ENCODE measurements at places on chromosomes 4 and X.

GRCh38 chrX:153474718-153475117 lies 4.3 kb upstream of the HAUS7 start:
- DNase-seq, result peak; percentile 88

DNA sequence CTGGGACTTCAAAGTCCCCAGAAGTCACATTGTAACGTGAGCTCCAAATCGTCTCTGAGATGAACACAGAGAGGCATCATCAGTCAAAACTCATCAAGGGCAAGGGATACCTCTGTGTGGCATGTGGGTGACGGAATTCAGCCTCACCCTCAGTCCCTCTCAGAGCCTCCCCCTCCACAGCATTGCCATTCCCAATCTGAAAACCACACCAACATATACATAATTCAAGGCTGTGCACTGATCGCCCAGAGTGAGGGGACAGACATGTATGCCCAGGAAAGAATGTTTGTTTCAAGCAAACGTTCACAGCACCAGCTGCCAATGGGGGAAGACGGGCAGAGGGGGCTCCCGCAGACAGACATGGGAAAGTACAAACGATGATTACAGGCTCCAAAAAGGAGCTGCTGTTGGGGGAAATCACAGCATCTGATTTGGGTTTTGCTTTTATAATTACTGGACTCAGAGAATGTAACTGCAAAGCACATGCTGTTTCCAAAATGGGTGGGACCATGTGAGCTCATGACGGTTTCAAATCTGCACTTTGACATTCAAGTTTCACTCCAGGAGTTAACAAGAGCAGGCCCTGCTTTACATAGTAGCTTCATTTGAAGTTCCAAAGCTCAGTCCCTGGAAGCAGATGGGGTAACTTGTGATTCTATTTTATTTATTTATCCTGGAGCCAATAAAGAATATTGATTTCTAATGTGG lies 88.3 kb downstream of the CLCN4 start:
- no peak for DNase-seq

DNA sequence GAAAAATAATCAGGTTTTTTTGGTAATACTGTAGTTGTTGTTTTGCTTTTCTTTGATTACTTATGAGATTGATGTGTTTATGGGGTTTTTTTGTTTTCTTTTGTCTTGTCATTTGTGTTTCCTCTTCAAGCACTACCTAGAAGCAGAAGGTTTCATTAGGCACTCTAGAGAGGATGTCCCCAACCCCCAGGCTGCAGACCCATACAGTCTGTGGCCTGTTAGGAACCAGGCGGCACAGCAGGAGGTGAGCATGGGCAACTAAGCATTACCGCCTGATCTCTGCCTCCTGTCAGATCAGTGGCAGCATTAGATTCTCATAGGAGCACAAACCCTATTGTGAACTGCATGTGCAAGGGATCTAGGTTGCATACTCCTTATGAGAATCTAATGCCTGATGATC lies 22.9 kb upstream of the NOCT start:
- DNase-seq, result no peak

- DNase-seq, result no peak
Measured at GRCh38 chrX:23334848-23335599, at the start of gene PTCHD1. TSS of gene PTCHD1 (plus strand) at chrX:23334849. CDS start at chrX:23334876, 27 bp downstream.

DNA sequence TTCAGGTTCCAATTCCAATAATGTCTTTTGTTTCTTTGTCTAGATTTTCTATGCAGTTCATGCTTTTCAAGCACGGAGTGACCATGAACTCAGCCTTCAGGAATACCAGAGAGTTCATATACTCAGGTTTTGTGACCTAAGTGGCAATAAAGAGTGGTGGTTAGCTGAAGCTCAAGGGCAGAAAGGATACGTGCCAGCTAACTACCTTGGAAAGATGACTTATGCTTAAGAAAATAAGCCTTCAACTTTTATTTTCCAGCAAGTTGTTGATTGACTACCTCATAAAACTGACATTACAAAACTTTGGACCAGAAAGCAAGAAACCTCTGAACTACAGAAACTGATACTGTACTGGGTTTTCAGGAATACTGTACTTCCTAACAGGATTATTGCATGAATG lies 30.8 kb downstream of the INTS12 start:
- no peak for DNase-seq

GRCh38 chr4:182604161-182604622 lies 313.0 kb downstream of the DCTD start:
- peak; percentile 88 for DNase-seq

DNA sequence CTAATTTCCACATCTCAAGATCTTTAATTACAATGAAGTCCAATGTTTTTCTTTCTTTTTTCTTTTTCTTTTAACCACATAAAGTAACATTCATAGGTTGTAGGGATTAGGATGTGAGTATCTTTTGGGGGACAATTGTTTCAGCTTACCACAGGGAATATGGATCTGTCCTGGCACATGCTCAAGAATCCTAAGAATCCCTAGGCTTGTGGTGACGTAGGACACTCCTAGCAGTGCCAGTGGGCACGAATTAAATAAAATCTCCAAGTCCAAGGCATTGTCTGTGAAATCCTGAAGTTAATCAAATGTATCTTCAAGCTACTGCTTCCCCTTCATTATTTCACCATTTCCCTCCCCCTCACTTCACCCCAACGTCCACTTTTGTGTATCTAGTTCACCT lies 2.6 kb upstream of the LAS1L start:
- DNase-seq, result no peak

- peak; percentile 37 for DNase-seq
Measured at GRCh38 chr4:155094201-155094820, 114.1 kb upstream of the NPY2R start.

Measured in endothelial cell of umbilical vein (primary cell).